ENCODE measurements at places on chromosomes 13 and 19.

- DNase-seq = no peak
Observed at GRCh38 chr13:79932556-79932955, 408.4 kb downstream of the SPRY2 start.

- DNase-seq = peak; percentile 16
Observed at GRCh38 chr13:27953676-27954405, 15.3 kb downstream of the CDX2 start.

DNA sequence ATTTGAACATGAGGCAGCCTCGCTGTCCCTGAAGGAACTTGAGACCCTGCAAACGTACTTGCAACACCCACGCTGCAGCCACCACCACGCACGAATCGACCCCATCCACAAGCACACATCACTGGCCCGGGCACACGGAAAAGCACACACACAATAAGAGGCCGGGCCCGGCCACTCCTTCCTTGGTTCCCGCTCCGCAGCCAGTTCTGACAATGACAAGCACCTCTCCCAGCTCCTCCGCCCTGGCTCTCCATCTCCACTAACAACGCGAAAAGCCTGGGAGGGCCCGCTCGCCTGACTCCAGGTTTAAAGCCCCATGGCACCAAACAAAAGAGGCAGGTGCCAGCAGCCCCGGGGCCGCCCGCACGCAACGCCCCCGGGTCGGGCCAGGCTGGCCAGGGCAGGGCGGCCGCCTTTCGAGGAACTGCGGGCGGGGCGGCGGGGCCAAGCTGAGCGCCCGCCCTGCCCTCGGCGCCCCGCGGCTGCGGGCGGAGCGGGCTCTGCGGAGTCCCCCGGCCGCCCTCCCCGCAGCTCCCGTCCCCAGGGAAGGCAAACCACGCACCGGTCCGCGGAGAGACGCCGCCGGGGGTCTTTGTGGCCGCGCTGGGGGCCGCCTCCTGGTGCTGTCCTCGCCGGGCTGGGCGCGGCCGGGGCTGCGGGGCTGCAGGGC is 495 bp downstream of the DCLK1 start:
- DNase-seq = no peak

GRCh38 chr13:93872786-93873347 is 606.6 kb downstream of the DCT start:
- no peak for DNase-seq

DNA sequence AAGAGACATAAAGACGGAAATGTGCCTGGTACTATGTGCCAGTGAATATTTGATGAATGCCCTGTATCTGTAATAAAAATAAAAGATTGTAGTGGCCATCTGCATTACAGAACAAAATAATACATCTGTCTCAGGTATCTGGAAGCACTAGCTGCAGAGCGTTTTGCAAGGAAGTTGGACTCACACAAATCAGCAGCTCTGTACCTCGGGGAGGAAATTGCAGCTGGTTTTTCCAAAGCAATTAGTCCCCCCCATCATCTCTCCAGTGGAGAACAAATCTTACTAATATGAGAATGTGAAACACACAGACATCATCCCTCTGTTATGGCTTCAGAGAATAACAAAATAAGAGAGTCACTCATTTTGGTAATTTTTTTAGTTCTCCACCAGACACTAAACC is 245.3 kb downstream of the ITGBL1 start:
- DNase-seq = no peak

DNA sequence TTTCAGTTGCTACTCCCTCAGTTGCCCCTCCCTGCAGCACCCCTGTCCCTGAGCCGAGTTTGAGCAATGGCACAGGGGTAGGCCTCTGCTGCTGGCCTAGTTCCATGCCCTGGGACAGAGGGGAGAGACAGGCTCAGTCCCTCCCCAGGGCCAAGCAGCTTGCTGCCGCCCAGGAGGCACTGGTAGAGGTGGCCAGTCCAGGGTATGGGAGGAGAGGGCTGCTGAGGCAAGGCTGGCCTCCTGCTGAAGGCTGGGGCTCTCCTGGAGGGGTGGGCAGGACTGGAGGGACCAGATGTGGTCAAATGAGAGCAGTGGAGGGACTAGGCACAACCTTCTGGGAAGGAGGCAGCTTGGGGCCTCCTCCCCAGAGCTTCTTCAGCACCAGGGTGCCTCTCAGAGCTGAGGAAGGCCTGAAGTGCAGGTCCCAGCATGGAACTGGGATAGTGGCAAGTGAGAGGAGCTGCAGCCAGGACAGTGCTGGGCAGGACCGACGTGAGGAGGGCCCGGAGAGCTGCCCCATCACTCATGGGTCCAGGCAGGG is 29.8 kb upstream of the VSTM2B start:
- DNase-seq = no peak
